Stimulated activated CD4-positive, alpha-beta T cell treated with anti-CD3 and anti-CD28 coated beads, Interleukin-4, amount 100 ng/mL, for 48 hours (primary cell): ENCODE measurements at places on chromosomes 16 and 17.

GRCh38 chr16:350203-350602 is 2.3 kb downstream of the AXIN1 start:
- DNase-seq, result no peak

DNA sequence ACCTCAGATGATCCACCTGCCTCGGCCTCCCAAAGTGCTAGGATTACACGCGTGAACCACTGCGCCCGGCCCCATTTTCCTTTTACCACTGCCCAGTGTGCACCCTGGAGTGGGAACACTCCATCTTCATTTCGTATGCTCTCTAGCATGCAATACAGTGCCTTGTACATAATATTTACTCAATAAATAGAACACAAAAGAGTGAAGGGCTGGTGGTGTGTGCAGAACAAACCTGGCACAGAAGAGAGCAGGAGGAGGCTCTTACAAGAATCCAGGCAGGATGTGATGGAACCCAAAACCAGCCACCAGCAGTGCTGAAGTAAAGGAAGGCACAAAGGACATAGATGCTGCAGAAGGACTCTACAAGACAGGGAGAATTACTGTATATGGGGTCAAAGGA is 7.3 kb downstream of the KRT37 start:
- DNase-seq, result no peak

DNA sequence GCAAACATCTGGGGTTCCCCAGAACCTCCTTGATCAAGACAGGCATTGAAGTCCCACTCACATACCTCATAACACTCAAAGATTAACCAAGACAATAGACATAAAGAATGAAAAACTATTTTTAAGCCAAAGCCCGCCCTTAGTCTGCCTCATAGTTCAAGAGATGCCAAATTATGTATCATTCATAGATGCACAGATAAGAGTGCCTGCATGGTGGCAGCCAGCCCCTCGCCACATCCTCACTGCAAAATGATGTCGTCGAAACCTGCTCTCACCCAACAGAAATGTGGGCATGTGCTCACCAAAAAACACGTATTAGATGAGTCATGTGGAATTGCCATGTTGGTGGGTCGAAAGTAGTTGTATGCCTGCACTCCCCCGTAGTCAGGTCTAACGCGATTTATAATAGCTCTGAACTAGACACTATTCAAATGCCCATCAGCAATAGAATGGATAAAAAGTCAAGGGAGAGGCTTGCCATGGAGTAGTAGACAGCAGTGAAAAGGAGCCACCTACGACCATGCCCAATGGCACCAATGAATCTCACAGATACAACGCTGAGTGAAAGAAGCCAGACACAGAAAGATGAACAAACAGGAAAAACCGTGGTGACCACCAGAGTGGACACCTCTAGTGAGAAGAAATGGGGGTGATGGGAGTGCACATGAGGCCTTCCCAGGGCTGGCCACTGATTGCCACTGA is 64.8 kb downstream of the C16orf95 start:
- no peak for DNase-seq

GRCh38 chr16:66030036-66030435 is 336.5 kb upstream of the CDH5 start:
- no peak for DNase-seq

DNA sequence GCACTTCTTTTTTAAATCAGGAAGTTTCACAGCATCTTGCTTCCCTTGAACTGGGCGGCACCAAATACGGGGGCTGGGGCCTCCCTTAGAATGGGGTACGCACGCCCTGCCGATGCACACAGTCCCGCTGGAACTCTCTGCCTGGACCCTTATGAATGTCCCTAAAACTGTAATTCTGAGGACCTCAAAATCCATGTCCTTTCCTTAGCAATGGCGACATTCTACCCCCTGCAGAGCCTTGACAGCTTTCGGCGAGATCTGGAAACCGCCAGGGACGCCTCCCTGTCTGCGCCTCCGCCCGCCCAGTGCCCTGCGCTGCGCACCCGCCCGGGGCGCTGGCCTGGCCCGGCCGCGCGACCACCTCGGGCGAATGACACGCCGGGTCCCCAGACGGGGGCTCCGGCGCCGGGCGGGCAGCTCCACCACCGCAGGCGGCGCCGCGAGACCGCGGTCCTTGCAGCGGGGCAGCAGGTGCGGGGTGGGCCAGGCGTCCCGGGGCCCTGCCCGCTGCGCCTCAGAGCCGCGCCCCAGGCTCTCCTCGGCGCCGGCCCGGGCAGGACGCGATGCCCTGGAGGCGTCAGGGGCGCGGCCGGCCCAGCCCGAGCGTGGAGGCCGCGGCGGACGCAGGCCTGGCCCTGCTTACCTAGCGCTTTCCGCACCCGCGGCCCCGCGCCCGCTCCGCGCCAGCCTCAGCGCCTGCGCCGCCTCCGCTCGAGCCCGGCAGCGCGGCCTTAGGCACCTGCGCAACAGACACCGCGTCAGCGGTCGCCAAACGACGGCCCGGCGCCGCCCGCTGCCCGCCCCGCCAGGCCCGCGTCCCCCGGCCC is 548 bp downstream of the HAGH start:
- peak; percentile 47 for DNase-seq

GRCh38 chr17:29291163-29291752 is 2.7 kb downstream of the NUFIP2 start:
- DNase-seq, result no peak

DNA sequence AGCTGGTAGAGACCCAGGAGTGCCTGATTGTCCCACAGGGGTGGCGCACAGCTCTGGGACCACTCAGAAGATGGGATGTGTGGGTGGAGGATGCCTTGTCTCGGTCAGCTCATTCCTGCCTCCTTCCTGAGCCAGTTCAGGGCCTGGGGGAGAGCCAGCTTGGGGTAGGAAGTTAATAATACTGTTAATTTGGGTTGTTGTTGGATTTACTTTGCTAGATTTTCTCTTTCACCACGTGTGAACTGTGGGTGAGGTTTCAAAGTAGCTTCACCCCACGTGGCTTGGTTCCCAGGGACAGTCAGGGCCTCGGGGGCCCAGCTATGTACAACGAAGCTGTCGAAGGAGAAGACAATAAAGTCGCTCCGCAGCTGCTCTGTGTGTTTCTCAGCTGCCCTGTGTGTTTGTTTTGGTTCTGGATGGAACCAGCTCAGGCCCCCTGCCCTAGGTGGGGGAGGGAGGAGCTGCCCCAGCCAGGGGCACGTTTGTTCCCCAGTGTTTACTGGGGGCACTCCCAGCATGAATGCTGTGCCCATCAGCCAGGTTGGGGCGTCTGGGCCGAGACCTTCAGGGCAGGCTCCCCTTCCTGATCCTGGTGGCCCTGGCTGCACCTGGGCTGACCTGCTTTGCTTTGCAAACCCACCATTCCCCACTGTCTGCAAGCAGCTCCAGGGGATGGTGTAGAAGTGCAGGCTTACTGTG is 2.3 kb downstream of the NUDT16L1 start:
- DNase-seq, result no peak

DNA sequence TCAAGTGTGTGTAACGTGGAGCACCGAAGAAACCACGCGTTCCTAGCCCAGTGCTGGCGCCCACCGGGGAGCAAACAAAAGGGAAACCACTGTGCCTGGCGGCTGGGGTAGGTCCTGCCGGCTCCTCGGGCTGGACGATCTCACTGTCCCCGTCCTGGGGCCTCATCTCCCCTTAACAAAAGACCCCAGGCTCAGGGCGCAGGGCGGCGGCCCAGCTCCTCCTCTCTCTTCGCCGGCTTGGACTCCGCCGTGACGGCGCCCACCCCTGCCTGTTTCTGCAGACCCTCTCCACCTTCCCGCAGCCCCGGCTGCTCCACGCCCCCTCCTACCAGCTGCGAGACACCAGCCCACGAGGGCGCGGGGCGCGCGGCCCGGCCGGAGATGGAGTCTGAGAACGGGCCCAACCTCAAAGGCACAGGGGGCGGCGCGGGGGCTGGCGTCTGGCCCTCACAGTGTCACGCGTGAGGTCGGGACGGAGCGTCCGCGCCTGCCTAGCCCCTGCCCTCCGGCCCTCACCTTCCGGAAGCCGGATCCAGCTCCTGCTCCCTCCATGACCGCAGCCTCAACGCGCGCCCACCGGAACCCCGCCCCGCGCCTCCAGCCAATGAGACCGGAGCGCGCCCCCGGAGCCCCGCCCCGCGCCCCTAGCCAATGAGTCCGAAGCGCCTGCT is at the start of gene CENPX:
CENPX (minus strand) TSS at position 569 of the 671 bp plus-strand sequence; CDS start at position 552, 17 bp downstream.
- DNase-seq, result no peak

DNA sequence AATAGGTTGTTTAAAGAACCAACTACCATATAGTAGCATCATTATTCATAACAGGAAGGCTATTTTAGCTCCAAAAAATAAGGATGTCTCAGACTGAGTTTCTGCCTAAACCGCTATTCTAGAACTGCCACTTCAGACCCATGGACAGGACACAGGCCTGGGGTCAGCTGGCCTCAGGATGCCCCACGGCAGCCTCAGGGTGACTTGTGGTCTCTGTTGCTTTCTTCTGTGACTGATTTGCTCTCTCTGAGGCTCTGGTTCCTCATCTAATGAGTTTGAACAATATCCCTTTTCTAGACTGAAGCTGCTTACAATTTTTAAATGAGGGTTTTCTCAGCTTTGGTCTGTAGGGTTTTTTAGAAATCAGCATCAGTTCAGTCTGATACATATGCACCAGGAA is 31.8 kb upstream of the IRF8 start:
- no peak for DNase-seq

GRCh38 chr17:37570527-37571093 is 38.6 kb downstream of the SYNRG start:
- DNase-seq, result peak; percentile 9

- peak; percentile 25 for DNase-seq
These were observed 102.6 kb upstream of the CREBBP start for GRCh38 chr16:3983081-3983520.

DNA sequence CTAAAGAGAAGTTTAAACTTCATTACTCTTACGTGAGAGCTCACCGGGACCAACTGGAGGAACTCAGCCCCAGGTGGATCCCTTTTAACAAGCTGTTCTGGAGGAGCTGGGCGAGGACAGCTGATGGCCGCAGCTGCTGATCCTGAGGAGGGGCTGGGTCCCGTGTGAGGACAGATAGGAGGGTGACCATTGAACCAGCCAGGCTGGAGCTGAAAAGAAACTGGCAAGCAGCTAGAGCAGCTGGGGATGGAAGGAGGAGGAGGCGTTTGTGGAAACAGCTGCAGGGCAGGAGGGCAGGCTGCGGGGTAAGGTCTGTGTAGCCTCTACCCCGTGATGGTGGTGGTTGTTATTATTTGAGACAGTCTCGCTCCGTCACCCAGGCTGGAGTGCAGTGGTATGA is 119.5 kb downstream of the AATF start:
- no peak for DNase-seq

- no peak for DNase-seq
These were observed 468.8 kb upstream of the KIF2B start for GRCh38 chr17:53353919-53354351.

DNA sequence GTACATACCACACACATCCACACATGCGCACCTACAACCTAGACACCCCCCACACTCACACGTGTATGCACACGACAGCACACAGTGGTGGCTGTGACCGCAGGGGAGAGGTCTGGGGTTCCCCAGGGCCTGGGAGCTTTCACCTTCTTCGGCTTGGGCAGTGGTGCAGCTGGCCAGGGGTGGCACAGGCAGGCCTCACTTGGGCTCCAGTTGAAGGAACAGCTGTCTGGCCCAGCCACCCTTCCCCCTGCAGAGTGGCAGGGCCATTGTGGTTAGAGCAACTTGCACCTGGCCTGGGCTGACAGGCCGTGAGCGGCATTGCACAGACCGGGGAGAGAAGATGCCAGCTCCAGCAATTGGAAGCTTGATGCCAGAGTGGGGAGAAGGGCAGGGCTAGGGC is 114.5 kb upstream of the GSE1 start:
- DNase-seq, result no peak

DNA sequence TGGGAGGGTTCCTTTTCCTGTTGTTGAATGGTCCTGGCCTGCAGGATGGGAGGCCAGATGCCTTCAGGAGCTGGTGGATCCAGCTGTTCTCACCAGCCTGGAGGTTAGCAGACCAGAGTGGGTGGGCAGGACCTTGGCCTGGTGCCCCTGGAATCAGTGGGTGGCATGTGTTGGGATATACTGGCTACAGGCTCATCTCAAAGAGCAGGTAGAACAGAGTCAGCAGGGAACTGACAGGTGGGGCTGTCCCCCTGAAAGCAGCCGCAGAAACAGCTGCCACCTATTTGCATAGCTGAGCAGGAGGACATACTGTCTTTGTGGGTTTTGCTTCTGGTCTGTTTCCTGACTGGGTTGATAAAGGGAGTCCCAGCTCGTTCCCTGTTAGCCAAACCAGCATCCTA is 144.1 kb downstream of the RAB11FIP4 start:
- DNase-seq, result no peak

GRCh38 chr17:18159551-18160120 is 24.0 kb upstream of the ALKBH5 start:
- DNase-seq, result no peak

- no peak for DNase-seq
These were observed 41.8 kb downstream of the IL4R start for GRCh38 chr16:27355610-27356009.

DNA sequence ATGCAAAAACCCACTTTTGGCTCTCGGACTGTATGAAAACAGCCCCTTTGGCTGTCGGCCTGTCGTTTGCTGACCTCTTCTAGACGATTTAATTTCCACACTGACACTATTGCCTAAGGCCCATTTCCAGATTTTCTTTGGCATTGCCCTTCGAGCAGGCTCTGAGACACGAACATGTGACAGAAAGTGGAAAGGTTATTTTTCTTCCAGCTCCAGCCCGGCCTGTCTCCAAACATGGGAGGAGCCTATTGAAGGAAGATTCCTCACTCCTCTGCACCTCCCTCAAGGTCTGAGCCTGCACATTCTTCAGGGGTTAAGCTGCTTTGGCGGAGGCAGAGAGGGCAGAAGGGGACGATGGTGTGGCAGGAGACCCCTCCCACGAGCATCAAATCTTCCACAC is 85.9 kb upstream of the FOXF1 start:
- DNase-seq, result no peak

- DNase-seq, result peak; percentile 38
These were observed 994 bp downstream of the CLTC start for GRCh38 chr17:59620518-59621259.

- DNase-seq, result no peak
These were observed 6.6 kb upstream of the LIMD2 start for GRCh38 chr17:63706336-63707082.
